NCI-H1048 (cell line): ENCODE measurements at places on chromosomes 16 and 17.
A peak's percentile ranks its signal among the peaks of the same experiment; 100 is the strongest.

DNA sequence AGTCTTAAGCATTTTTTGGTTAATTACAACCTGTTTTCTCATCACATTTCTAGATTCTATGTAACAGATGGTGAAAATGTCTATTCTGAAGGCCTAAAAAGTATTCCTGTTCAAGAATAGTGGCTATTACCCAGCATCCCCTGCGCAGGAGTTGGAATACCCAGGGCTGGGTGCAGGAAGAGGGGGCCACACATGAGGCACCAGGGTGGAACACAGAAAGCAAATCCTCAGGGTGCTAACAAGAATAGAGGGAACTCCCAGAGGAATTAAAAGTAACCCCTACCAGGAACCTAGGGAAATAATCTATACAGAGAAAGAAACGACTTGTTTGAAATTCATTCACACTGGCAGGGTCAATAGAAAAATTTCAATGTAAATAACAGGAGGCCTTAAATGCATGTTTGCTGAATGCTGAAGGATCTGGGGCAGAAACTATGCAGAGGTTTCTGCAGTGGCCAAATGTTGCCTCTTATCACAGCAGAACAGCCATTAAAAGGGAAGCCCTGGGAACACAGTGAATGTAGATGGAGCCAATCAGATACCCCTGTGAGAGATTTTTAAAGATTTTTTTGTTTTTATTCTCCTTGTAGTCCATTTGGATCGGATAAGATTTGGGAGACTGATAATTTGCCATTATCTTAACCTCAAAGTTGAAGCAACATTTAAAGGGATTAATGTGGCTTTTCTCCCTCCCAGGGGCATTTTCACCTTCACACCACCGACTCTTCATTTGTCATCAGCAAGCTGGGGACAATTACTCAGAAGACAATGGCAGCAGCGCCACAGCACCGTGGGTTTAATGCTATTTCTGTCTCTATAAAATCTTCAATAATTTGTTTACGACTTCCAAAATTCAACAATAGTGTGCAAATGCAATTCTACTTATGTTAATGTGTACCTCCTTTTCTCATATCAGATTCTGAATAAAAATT lies 196.0 kb upstream of the PSMD7 start:
- no peak for DNase-seq

DNA sequence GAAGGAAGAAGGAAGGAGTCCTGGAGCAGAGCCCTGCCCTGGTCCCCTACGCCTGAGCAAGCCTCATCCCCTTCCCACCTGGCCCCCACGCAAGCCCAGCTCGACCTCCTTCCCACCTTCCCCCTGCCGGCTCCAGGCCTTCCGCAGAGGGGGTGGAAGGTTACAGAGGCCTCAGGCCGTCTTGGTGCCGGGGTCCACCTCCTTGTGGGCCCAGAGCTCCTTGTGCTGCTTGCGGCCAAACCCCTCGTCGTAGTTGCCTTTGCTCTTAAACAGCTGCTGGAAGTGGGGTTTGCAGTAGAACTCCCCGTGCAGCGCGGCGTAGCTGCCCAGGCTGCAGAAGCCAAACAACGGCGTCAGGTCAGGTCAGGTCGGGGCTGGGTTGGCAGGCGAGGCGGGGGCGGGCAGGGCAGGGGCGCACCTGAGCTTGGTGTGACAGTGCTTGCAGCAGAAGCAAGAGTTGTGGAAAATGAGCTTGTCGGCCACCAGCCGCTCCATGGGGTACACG lies 1.5 kb downstream of the LIMD2 start:
- DNase-seq, result no peak

DNA sequence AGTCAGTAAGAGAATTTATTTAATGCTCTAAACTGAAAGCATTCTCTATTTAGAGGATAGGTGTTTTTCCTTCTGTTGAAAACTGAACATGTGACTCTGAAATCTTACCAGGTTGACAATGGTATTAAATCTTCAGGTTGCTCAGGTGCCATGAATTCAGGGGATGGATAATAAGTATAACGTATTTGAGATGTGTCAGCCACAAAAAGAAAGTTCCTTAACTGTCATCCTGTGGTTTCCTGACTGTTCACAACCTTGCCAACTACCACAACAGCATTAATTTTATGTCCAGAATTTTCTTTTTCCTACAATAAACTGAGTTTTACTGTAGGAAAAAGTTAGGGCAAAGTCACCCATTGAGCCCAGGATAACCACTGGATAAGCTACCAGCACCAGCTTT lies 243.3 kb upstream of the PSMD7 start:
- no peak for DNase-seq

- DNase-seq, result no peak
These were observed 31.5 kb upstream of the IRX6 start for GRCh38 chr16:55292491-55292890.

DNA sequence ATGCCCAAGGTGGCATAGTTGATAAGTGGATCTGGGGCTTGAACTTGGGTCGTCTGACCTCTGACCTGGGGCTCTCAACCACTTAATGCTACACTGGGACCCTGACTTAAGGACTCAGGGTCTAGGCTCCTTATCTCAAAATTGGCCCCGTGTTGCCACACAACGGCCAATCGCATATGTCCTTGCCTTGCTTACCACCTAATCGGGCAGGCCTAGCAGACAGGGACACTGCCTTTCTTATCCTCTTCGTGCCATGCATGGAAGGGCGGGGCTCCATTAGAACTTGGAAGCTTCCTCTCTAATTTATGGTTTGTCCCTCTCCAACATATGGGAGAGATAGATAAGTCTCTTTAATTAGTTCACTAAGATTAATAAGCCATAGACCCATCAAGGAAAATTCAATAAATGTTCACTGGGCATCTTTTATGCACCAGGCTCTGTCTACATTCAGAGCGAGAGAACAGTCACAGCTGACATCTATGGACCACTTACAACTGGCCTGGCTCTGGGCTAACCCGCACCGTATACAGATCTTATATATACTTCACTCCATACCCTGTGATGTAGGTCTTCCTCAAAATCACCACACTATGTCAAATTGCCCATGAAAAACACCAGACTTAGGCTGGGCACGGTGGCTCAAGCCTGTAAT lies 35.1 kb downstream of the CDH1 start:
- DNase-seq, result no peak

DNA sequence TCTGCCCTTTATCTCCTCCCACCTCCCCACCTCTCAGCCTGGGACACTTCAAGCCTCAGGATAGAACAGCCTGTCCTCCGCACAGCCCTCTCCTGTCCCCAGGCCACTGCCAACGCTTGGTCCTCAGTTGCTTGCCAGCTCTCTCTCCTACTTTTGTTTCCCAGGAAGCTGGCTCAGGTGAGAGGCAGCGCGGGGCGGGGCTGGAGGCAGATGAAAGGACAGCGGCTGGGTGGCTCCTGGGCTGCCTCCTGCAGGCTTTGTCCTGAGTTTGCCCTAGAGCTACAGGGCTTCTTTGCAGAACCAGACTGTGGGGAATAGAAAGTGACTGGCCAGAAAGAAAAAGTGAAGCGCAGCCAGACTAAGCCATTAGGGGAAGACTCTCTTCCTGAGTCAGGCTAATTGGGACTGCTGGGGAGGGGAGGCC lies 48.2 kb upstream of the CDC42EP4 start:
- no peak for DNase-seq

DNA sequence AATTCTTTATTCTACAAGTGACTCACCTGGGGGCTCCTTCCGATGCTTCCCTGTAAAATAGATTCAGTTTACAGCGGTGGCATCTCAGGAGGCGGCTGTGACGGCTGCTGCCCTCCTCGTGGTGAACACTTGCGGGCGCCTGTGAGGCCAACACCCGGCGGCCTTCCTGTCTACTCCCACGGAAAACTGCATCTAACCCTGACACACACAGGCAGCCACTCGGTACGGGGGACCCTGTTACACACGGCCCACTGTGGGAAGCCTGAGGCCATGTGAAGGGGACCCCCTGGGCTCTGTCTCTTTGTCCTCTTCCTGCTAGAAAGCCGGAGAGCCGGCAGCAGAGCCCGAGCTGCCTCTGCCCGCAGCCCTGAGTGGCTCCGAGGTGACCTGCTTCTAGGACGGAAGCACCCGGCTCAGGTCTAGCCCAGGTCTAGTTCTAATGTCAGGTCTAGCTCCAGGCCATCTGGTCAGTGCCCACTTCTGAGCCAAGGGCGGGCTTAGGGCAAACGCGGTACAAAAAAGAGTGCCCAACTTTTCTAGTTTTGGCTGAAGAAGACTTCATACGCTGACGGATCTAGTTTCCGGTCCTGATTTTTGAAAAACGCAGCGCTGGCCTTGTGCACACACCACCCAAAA lies 159.4 kb downstream of the ENGASE start:
- no peak for DNase-seq

GRCh38 chr16:74732707-74733350 lies 32.2 kb upstream of the MLKL start:
- no peak for DNase-seq

DNA sequence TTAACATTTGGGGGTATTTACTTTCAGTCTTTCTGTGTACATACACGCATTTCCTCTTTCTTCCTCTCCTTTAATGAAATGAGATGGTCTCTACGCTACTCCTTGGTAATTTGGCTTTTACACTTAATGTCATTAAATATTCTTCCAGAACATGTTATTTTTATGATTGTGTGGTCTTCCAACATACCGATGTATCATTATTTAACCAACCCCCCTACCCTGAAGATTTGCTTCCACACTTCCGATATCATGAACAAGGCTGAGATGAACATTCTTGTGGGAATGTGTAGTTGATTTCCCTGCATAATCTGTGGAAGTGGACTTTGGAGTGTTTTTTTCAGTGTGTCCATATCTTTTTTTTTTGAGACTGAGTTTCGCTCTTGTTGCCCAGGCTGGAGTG lies 2.3 kb upstream of the PGS1 start:
- DNase-seq, result no peak

DNA sequence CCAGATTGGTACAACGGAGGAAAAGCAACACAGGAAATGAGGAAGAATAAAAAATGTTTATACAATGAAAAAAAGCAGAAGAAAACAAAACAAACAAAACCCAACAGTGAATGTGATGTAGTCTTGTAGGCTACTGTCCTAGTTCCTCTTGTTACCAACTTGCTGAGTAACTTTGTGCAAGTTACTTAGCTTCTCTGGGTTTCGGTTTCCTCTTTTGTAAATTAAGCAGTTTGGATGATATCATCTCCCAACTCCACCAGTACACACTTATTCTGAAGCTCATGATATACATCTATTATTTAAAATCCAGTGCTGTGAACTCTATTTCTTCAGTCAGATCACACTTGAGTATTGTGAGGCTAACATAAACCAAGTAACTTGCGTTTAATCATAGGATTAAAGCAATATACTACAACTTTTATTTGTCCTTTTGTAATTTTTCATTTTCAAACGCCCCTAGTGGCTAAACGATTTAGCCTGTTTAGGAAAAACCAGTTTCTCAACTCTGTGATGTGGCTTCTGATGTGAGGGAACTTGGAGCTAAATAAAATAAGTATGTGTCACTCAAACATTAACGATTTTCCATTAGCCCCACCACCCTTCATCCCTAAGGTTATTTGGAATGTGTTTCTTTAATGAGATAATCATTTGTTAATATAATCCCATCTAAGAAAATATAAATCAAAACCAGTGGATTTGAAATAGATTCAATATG lies 1.4 kb upstream of the UNK start:
- DNase-seq, result peak; percentile 71

DNA sequence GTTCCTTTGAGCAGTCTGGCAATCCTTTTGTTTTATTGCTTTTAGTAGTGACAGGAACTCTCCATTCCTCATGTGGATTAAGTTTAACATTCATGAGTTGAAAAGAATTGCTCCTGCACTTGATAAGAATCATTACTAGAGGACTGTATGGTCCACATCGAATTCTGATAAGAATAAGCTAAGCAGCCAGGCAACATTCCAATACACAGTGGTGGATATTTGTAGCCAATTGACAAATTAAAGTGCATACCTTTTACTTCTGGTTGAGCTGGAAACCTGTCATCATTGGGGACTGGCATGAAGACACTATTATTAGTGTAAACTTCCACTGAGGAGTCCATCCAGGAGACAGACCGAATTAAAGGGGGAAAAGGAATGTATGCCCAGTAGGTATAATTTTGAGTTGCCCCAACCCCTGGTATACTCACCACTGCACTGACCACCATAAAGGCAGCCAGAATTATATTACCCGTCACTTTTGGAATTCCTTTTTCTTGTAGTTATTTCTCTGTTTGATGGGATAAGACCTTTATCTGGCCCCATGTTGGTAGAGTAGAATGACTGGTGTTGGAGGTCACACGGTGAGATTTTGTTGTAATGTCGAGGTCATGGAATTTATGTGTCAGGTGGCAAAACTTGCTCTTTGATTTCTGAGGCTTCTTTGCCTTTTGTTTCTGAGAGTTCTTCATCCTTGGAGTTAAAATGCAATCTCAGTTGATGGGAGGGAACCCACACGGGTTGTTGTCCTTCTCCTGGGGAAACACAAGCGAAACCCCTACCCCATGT lies 72.1 kb upstream of the ARL4D start:
- no peak for DNase-seq

- DNase-seq, result no peak
These were observed 20.9 kb downstream of the CCDC182 start for GRCh38 chr17:57724026-57724728.

DNA sequence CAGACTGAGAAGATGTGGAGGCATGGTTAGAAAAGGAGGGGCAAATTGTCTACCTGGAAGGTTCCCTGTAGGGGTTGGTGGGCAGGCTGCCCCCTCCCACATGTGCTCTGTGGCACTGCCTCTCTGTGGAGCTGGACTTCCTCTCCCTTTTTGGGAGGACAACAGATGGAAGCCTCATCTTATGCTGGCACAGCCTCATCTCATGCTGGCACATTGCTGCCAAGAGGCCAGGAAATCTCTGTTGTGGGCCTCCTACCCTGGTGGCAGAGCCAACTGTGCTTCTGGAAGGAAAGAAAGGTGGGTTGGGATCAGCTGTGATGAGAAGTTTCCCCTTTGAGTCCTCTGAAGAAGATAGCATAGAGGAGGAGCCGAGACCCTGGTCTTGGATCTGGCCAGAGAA lies 19.7 kb upstream of the BRD7 start:
- DNase-seq, result no peak

DNA sequence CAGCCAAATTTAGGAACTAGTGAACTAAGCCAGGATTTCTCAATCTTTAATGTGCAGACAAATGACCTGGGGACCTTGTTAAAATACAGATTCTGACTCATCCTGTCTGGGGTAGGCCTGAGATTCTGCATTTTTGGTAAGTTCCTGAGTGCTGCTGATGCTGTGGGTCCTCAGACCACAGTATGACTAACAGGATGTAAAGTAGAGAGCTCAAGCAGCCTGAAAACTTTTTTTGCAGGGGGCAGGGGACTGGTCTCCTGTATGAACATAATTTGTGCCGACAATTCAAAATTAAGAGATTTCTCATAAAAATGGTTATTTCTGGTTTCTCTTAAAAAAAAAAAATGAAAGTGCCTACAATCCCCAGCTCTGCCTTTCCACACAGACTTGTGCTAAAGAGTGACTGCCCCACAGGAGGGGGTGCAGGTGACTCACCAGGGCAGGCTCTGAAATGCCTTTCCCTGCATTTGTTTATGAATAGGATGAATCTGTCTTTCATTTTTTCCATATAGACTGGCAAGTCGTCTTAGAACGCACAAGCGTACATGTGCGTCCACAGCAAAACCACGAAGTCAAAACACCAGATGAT lies 271.5 kb downstream of the PHKB start:
- no peak for DNase-seq

DNA sequence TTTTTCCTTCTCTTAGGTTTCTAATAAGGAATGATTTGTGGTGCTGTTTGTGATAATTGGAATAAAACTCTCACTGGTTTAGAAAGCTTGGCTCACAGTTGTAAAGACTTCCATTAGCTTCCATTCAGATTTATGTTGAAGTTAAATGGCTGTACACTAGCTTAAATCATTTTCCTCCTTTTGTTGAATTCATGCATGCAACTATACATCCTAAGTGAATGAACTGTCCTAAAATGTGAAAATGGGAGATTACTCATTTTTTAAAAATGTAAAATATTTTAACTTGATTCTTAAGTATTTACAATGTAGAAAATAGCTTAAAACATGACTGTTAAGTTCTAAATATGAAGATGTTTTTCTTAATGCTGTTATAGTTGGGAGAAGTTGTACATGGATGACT lies 15.2 kb downstream of the PRKCA start:
- DNase-seq, result no peak
